ENCODE measurements at places on chromosomes 1 and 21.
A peak's percentile ranks its signal among the peaks of the same experiment; 100 is the strongest.

GRCh38 chr1:32179193-32179442 lies 357 bp upstream of the TXLNA start:
- no peak for DNase-seq

DNA sequence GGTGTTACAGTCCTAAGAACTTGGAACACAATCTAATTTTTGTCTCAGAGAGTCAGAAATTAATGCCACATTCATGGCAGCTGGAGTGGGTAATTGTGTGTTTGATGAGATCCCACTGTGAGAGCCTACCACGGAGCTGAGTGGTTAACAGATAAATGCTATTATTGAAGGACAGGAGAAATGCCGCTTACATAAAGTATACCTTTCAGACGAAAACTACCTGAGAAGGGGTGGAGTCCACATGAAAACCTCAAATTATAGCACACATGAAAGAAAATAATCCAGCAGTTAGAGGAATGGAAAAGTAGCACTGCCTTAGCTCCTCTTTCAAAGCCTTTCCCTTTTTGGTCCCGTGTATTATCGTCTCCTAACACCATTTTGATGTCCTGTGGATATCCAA lies 133.0 kb downstream of the BACH1 start:
- no peak for DNase-seq

GRCh38 chr1:154992721-154993571 lies 440 bp upstream of the LENEP start:
- no peak for DNase-seq

GRCh38 chr1:50109116-50109515 lies 396 bp downstream of the ELAVL4 start:
- no peak for DNase-seq

DNA sequence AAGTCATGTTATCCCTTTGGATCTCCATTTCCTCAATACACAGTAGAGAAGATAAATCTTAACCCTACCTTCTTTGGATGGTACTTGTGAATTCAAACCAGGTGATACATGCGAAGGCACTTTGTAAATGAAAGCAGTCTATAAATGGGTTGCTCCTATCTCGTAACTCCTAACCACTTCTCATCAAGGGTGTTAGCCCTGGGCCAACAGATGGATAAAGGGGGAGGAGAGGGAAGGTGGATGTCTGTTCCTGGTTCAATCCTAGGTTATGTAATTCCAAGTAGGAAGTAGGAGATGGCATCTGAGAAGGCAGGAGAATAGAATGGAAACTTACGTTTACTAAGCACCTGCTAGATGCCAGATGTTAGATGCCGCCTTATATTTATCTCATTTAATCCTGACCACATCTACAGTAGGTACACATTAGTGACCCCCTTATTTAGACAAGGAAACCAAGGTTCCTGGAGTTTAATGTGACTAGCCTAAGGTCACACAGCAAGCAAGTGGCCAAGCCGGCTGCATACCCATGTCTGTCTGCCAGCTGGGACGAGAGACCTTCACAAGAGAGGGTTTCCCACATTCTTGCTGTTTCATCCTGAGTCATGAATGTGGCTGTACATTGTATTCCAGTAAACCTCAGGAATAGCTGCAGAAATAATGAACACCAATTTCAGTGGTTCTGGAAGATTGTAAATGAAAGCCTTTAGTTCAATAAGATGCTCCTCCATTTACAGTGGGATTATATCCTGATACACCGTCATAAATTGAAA lies 47.7 kb downstream of the ELAVL4 start:
- DNase-seq: no peak

DNA sequence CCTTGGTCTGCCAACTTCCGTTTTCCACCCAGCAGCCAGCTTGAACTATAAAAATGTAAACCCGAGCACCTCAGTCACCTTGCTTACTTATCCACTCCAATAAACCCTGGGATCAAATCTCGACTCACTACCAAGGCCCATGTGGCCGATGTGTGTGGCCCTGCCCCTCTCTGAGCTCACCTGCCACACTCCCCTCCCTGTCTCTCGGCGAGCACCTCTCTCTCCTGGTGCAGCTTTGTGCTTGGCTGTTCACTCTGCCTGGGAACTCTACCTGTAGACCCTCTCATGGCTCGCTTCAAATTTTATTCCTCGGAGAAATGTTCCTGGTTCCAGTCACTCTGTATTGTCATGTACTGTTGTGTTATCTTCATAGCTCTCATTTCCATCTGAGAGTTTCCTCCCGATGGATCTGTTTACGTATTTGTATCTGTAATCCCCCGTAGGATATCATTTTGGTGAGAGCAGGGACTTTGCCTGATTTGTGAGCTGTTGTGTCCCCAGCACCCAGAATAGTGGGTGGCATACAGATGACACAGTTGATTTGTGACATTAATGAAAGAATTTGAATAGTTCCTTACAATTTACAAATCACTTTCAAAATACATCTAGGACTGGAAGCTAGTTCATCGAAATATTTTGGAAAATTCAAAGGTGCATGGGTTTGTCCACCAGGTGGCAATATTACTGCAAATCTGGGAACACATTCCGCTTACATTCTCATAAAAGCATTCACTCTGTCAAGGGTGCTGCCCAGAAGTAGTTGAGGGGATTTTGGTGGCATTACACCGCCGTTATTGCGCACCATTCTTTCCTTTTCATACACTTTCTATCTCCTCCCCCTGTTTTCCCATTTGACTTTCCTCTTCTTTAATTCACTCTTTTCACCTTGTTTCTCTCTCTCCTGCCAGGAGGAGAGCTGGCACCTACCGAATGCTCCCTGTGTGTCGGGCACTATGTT lies 95.3 kb downstream of the ABCA4 start:
- DNase-seq: peak; percentile 71

DNA sequence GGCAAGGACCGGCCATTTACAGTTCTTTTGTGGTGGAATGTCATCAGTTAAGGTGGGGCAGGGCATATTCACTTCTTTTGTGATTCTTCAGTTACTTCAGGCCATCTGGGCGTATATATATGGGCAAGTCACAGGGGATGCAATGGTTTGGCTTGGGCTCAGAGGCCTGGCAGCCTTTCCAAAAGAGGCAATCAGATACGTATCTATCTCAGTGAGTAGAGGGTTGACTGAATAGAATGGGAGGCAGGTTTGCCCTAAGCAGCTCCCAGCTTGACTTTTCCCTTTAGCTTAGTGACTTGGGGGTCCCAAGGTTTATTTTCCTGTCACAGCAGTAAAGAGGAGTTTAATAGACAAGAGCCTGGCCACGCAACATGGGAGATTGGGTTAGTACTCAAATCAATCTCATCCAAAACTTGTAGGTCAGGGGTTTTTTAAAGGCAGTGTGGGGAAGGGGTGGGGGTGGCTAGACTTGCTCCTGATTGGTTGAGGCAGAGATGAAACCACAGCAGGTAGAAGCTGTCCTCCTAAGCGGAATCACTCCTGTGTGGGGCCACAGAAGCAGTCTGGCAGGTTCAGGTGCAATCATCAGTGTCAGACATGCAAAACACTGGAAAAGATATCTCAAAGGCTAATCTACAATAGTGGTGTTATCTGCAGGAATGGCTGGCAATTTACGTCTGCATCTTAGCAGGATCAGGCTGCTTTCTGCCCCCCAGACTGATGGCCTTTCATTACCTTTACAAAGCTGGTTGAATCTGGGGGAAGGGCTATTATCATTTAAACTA lies 112.9 kb downstream of the TLR5 start:
- DNase-seq: no peak
